CD4-positive, alpha-beta memory T cell (primary cell): ENCODE measurements at places on chromosomes 16 and 17.

DNA sequence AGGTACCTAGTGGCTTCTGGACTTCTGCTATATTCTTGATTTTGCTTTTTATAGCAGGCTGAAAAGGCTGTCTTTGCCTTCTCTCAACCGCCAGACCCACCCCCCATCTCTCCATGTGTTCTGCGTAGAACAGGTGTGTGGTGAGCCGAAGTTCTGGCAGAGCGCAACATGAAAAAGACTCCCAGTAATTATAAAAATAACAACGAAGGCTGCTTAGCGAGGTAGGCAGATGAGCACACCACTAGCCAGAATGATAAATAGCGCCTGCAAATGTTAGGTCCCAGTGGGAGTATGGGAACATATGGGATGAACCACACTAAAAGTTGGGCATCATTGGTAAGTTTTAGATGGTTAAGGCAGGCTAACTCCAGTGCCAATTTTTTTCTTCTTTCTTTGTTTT, 14.0 kb upstream of the RBFOX1 start:
- no peak for DNase-seq

DNA sequence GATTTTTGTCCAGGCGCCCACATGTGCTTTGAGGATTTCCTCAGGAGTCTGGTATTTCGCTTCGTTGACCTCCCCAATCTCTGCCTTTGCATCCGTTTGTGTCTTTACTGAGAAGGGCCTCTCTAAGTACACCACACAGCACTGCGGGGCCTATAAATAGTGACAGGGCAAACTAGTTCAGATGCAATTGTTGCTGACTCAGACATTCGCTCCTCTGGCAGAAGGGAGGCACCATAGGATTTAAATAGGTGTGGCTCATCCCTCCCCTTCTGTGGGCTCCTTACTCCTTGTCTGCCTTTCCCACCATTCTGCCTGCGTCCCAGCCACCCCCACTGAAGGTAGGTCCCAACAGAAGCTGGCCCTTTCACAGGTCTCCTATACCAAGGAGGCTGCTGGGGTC, 192.3 kb downstream of the SHISA9 start:
- no peak for DNase-seq

- DNase-seq, result no peak
Measured at GRCh38 chr16:71293919-71294318, 4.7 kb upstream of the CMTR2 start.

GRCh38 chr17:72634621-72635020, 457.9 kb downstream of the SLC39A11 start:
- DNase-seq, result peak; percentile 9

DNA sequence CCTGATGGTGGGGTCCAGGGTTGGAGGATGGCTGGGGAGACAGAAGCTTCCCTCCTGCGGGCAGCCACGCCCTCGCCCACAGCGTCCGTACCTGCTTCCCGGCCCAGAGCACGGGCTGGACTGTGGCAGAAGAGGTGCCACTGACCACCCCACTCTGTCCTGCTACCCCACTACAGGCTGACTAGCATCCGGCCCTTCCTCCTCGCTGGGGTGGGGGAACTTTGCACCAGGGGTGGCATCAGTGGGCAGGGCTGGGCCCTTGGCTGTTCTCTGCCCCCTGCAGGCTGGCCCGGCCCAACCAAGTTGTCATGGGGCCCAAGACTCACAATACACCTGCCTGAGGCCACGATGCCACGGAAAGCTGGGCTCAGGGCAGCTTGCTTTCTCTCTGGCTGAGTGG, 73.0 kb downstream of the KLHDC4 start:
- no peak for DNase-seq

GRCh38 chr17:77516902-77517301, 376.1 kb downstream of the SEC14L1 start:
- DNase-seq, result no peak

DNA sequence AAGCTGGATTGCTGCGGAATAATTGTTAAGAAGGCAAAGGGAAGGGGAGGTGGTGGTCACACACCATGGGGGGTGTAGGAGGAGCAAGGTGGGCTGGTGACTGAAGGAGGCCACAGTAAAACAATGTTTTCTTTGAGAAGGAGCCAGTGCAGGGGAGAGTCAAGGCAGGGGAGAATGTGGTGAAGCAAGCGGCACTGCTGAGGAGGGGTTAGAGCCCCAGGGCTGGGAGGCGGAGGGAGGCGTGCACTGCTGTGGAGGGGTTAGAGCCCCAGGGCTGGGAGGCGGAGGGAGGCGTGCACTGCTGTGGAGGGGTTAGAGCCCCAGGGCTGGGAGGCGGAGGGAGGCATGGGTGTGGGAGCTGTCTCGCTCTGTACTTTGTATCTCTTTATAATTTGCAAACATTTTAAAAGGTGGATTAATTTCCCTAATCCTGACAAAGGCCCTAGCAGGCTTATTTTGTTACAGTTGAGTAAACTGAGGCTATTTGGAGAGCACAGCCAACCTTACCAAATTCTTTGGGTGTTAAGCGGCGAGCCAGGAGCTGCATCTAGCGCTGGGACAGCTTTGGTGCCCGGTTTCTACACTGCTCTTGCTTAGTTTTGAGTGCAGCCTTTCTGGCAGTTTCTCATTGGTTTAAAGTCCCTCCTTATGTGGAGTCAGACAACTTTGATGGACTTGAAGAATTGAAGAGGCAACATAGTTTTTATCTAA, 20.9 kb downstream of the RPTOR start:
- DNase-seq, result no peak

GRCh38 chr16:87956365-87957231, 5.4 kb downstream of the BANP start:
- DNase-seq, result peak; percentile 79

- DNase-seq, result peak; percentile 57
Measured at GRCh38 chr17:38870259-38871165, 654 bp downstream of the LASP1 start.

DNA sequence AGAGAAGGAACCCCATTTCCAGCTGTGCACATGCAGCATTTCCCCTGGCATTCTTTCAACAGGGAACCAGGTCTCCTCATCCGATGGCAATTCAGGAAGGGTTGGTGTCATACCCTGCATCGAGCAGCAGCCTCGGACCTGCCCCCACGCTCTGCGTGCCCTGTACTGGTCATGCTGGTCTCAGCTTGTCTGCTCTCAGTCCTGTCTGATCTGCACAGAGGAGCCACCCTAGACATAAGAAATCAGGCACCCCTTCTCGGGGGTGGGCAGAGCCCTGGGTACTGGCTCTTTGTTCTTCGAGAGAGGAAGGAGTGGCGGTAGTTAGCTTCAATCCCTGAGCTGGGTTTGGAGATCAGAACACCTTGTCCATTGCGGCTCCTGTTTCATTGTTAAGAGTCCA, 162.0 kb upstream of the RPH3AL start:
- no peak for DNase-seq

- DNase-seq, result no peak
Measured at GRCh38 chr16:17465460-17465859, 5.3 kb downstream of the XYLT1 start.

DNA sequence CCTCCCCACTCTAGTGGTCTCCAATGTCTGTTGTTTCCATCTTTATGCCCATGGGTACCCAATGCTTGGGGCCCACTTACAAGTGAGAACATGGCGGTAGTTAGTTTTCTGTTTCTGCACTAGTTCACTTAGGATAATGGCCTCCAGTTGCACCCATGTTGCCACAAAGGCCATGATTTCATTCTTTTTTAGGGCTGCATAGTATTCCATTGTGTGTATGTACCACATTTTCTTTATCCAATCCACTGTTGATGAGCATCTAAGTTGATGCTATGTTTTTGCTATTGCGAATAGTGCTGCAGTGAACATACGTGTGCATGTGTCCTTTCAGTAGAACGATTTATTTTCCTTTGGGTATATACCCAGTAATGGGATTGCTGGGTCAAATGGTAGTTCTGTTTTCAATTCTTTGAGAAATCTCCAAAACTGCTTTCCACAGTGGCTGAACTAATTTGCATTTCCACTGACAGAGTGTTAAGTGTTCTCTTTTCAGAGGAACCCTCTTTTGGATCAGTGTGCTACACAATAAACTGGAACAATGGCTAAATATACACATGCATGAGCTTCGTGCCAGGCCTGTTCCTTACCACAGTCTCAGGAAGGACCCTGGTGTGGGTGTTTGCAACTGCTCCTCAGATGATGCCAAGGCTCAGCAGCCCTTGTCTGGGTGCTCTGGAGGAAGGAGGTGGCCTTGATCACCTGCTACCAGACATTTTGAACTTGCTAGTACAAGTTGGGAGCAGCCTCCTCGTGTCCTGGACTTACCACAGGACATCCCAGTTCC, 34.4 kb downstream of the KNOP1 start:
- no peak for DNase-seq

GRCh38 chr17:15514469-15514868, 47.0 kb upstream of the CDRT4 start:
- no peak for DNase-seq

DNA sequence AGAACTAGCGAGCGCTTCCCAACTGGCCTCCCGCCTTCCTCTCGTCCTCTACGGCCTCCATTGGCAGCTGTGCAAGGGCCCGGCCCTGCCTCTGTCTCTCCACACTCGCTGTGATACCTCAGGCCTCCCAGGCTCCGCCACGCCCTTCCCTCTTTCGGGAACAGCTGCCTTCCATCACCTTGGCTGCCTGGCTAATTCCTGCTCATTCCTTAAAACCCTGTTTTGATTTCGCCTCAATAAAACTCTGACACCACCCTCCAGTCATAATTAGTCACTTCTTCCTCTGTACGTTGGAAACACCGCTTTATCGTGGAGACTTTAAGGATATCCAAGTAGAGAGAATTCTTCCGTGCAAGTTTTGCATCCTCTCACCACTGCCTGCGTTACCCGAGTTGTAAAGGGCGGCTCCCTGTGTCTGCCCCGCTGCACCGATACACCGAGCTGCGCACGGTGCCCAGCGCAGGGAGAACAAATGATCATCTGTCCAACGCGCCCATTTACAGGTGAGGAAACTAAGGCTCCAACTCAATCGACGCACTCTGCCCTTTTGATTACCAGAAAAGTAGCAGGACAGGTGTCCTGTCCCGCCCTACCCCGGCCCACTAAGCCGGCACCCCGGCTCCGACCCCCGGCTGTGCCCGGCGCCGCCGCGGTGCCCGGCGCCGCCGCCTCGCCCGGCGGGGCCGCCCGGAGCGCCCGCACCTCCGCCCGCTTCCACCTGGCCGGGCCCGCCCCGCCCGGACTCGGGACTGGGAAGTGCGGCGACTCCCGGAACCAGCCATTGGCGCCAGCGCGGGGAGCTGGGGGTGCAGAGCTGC, 139.7 kb downstream of the SEC14L1 start:
- no peak for DNase-seq

- no peak for DNase-seq
Measured at GRCh38 chr16:57260294-57260929, 15.4 kb downstream of the ARL2BP start.

DNA sequence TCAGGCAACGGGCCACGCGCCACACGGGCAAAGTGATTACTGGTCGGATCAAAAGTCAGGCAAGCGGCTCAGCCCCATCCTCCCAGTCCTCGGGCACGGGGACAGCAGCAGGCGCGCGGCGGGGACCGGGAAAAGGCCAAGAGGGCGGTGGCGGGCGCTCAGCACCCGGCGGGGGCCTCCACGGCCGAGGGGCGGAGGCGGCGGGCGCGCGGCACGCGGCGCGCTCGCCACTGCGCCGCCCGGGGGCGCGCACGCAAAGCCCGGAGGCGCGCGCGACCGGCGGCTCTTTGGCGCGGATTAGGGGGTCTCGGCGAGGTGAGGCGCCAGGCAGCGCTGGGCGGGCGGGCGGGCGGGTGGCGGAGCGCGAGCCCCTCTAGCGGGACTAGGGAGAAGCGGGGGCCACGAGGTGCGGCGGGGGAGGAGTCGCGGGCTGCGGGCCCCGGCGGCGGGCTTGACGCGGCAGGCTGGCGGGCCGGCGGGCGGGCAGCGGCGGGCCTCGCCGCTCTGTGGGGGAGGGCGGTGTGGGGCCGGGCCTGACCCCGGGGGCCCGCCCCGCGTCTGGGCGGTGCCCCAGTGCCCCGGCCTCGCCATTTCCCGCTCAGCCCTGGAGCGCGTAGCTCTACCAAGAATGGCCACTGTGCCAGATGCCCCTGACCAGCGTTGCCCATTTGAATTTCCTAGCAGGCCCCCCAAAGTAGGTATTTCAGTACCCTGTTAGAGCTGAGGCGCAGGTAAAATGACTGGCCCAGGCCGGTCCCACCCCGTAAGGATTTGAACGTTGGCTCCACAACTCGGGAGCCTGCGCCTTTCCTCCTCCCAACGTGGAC, at the start of the genes ACACA and TADA2A:
ACACA (minus strand) TSS at position 202 of the 827 bp plus-strand sequence. CDS start 537 bp downstream, outside the sequence.
TADA2A (plus strand) TSS at position 252 of the 827 bp plus-strand sequence. CDS start 4,480 bp downstream, outside the sequence.
- DNase-seq, result peak; percentile 72
